ENCODE measurements at places on chromosomes 3 and 15.

DNA sequence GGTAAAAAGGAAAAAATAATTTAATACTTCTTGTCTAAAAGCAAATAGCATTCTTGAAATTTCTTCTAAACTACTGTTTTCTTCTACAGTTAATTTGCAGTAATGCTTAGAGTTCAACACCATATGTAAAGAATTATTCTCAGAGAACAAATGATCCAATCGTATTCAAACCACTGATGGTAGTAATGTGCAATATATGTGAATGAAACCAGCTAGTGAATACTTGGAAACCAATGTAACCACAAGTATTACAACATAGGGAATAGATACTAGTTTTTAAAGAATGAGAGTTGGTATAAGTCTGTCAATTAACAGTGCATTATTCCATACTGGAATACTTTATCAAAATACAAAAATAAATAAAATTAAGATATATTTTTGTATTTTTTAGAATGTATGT, 850.0 kb downstream of the DIPK2A start:
- no peak for DNase-seq

DNA sequence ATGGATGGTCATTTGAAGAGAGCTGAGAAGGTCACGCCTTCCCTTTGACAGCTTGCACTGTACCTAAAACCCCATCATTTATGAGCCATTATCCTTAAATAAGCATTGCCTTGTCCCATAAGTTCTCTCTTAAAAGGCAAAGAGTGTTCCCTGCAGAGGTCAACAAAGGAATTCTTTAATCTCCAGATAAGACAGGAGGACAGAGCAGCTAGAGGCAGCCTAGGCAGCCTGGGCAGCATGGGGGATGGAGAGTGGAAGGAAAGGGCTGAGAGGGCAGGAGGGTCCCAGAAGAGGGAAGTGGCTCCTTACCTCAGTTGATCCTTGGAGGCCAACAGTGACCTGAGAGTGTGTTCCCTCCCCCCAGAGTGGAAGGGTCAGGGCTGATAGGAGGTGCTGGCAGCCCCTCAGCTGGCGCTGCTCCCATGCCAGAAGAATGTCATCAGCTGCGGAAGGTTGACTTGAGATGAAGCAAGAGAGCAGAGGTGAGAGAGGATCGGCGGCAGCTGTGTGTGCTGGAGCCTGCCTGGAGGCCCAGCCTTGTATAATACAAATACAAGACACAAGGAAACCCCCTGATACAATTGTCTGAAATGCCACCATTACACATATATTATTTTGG, 12.8 kb downstream of the KBTBD13 start:
- no peak for DNase-seq

GRCh38 chr3:38005076-38006020, 14.8 kb downstream of the VILL start:
- peak; percentile 56 for DNase-seq

DNA sequence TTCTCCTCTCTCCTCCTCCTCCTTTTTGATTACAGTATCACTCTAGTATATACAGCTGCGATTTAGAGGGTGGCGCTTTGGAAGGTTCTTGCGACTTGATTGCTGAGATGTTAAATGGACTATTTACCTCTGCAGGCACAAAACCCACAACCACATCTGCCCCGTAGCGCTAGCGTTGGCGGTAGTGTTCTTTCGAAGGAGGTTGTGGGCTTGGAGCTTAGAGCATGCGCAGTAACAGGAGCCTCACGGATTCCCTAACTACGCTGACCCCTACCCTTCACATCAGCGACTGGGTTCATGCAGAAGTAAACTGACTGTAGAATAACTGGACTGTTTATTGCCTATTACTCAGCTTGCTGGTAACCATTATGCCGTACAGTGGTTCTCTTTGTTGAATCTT, 58.0 kb downstream of the CGGBP1 start:
- no peak for DNase-seq

DNA sequence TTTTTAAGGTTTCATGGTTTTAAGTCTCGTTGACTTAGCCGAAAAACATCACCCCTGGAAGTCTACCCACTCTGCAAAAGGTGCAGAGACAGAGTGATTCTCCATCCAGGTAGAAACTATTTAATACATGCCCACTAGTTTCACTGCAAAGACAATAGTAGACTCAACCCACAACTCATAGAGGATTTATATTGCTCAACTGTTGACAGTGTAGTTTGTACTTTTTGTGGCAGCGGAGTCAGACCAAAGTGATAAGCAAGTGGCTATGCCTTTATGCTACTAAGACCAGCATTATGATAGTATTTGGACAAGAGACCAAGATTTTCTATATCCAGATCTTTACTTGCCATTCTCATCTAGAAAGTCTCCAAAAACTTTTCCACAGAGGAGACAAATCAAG, 98.8 kb upstream of the ZBTB20 start:
- no peak for DNase-seq

GRCh38 chr15:73324496-73325170, 44.1 kb downstream of the HCN4 start:
- DNase-seq = no peak

DNA sequence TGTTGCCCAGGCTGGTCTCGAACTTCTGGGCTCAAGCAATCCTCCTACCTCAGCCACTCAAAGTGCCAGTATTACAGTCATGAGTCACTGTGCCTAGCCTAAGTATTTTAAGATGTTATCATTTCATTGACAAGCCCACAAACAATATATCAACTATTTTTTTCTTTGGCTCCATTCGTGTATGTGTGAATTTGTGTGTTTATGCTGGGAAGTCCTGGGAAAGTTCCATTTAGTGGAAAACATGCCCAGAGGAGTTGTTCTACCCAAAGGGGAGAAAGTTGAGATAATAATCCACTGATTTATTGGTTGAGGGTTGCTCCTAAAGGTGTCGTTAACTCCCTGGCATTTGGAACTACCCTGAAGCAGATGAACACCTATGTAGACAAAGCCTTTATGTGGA, 58.8 kb downstream of the KIF9 start:
- DNase-seq = no peak

DNA sequence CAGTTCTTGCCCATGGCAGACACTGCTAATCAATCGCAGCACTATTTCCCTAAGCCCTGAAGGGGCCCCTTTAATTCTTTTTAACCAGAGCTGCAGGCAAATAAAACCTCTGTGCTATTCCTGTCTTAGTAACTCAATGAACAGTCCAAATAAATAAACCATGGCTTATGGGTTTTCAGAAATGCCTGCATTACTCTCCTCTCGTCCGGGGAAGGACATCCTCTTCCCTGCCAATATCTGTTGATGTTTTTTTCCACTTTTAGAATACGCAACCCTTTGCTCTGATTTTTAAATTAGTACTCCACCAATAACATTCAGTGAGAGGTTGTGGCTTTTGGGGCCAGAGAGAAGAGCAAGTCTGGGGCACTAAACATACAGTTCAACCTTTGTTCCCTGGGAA, 35.2 kb upstream of the PRICKLE2 start:
- DNase-seq = no peak

DNA sequence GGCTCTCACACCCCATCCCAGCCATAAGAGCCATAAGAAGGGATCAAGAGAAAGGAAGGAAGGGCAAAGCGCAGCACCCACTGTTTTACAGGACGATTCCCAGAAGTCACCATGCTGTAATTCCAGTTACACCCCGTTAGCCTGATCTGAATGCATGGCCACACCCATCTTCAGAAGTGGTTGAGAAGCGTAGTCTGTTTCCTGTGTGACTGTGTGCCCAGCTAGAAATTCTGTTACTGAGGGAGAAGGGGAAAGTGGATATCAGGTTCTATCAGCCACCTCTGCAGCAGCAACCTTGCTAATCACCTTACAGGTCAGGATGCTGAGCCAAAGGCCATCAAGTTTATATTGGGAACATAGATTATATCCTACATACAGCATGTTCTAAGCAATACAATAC, 260.0 kb downstream of the ABHD5 start:
- no peak for DNase-seq

Measured in retinal pigment epithelial cell (primary cell).